ENCODE measurements at places on chromosomes 4 and X. TPM values are rescaled to one million over a fixed set of nuclear protein-coding genes. Genes with fewer than 3 reads are reported as not detected.

The FAM149A gene
- 1.1 TPM for total RNA-seq

The MRPL1 gene
- 14.8 TPM for total RNA-seq

The DRD5 gene
- not detected for total RNA-seq

GRCh38 chrX:7147413-7147977 is at the start of gene STS:
TSS of gene STS (plus strand) at chrX:7147712. CDS start at chrX:7253200, 105,488 bp downstream.
- no peaks in the 10 kb centered on the region for H3K27me3 ChIP-seq
- DNase-seq: peak; percentile 4
- peak within 1 kb of the TSS; percentile 98 for H3K4me3 ChIP-seq
- H3K4me1 ChIP-seq: peaks cover 10% of the 10 kb centered on the region

- H3K4me1 ChIP-seq: no peaks in the 10 kb centered on the region
- H3K27me3 ChIP-seq: no peaks in the 10 kb centered on the region
- H3K36me3 ChIP-seq: no peaks in the 10 kb centered on the region
- H3K27ac ChIP-seq: no peak overlapping the region
Measured at GRCh38 chr4:168028970-168029597, 63.3 kb upstream of the ANXA10 start.

DNA sequence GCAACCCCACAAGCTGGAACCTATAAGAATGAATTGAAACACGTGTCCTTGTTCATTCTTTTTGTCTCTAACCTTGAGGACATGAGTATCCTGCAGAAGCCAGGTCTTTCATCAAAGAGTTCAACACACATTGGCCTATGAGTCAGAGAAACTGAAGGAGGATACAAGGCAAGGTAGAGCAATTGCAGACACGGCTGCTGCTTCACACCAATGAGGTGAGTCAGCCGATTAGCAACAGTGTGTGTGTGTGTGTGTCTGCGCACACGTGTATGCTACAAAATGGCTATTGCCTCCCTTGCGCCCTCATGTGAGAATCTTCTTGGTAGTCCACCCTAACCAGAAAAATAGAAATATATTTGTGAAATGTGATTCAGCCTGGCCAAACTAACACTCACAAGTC is 1477.7 kb upstream of the IGFBP7 start:
- H3K27me3 ChIP-seq: no peaks in the 10 kb centered on the region
- H3K4me1 ChIP-seq: no peaks in the 10 kb centered on the region
- no peaks in the 10 kb centered on the region for H3K36me3 ChIP-seq
- no peak for DNase-seq
- H3K4me3 ChIP-seq: no peak overlapping the region

DNA sequence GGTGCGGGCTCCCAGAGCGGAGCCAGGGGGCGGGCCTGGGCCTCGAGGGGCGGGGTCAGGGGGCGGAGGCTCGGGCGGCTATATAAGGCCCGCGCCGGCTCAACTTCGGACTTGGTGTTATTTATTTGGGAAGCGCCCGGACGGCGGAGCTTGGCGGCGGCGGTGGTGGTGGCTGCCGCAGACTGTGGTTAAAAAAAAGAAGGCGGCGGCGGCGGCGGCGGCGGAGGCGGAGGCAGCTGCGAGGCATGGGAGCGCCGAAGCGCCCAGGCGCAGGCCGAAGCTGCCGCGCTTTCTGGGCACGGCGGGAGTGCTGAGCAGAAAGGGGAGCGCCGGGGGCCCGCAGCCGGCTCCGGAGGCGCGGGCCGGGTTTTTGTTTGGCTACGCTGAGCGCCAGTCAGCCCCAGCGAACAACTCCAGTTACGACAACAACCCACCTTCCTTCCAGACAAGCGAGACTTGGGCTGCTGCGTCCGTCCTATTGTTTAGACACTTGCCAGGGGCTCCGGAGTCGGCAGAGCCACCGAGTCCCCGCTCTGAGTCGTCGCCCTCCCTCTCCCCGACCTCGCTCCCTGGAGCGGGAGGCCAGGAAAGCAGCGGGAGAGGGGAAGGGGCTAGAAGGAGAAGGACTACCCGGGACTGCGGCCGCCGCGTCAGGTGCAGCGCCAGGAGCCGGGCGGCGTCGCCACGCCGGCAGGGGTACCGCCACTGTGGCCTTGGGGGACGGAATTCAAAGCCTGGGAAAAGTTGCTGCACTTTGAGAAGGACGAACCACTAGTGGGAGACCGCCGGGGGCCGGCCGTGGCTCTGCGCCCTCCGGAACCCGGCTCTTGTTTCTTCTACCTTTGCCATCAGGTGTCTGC is at the start of gene SLIT2:
Gene SLIT2 (plus strand): TSS at position 110 of the 860 bp plus-strand sequence. CDS start 1,911 bp downstream, outside the sequence.
- H3K4me1 ChIP-seq: peaks cover 5% of the 10 kb centered on the region
- no peak within 1 kb of the TSS for H3K27ac ChIP-seq
- H3K36me3 ChIP-seq: no peaks in the 10 kb centered on the region
- DNase-seq: no peak

GRCh38 chr4:136805617-136806016 is 726.7 kb downstream of the PCDH18 start:
- no peaks in the 10 kb centered on the region for H3K27me3 ChIP-seq
- no peak for DNase-seq
- no peaks in the 10 kb centered on the region for H3K36me3 ChIP-seq
- H3K27ac ChIP-seq: no peak overlapping the region
- no peaks in the 10 kb centered on the region for H3K4me1 ChIP-seq

GRCh38 chr4:37748485-37748884 is 62.3 kb upstream of the RELL1 start:
- H3K27me3 ChIP-seq: no peaks in the 10 kb centered on the region
- no peaks in the 10 kb centered on the region for H3K4me1 ChIP-seq
- DNase-seq: no peak

GRCh38 chr4:87227751-87228151 is 7.3 kb upstream of the KLHL8 start:
- H3K4me1 ChIP-seq: no peaks in the 10 kb centered on the region
- H3K4me3 ChIP-seq: no peak overlapping the region
- no peak overlapping the region for H3K27ac ChIP-seq

GRCh38 chr4:33711826-33712225 is 2532.5 kb downstream of the ARAP2 start:
- H3K27me3 ChIP-seq: no peaks in the 10 kb centered on the region
- H3K36me3 ChIP-seq: no peaks in the 10 kb centered on the region
- no peak overlapping the region for H3K27ac ChIP-seq
- H3K4me1 ChIP-seq: no peaks in the 10 kb centered on the region
- no peak for DNase-seq
- no peak overlapping the region for H3K4me3 ChIP-seq

GRCh38 chr4:139826426-139826825 is 160.8 kb downstream of the MGST2 start:
- H3K36me3 ChIP-seq: no peaks in the 10 kb centered on the region
- no peak overlapping the region for H3K4me3 ChIP-seq
- no peaks in the 10 kb centered on the region for H3K27me3 ChIP-seq
- H3K4me1 ChIP-seq: no peaks in the 10 kb centered on the region
- no peak overlapping the region for H3K27ac ChIP-seq
- no peak for DNase-seq

DNA sequence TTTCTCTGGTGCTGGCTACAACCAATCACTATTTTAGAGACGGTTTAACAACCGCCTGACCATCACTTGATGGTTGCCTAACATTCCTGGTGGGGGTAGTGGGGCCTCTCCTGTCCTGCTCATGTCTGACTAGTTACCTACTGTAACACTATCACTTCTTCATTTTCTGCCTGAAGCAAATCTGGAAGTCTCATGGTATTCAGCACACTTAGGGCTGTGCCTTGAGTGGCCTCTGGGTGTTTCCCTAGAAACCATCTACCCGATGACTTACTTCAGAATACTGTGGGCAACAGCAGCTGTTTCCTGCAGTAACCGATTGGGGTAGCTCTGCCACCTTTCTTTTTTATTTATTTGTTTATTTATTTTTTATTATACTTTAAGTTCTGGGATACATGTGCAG is 880.1 kb upstream of the INTU start:
- no peak overlapping the region for H3K4me3 ChIP-seq
- DNase-seq: no peak
- H3K27me3 ChIP-seq: no peaks in the 10 kb centered on the region
- H3K4me1 ChIP-seq: no peaks in the 10 kb centered on the region
- H3K27ac ChIP-seq: no peak overlapping the region
- H3K36me3 ChIP-seq: no peaks in the 10 kb centered on the region

GRCh38 chrX:16205840-16206239 is 38.6 kb downstream of the MAGEB17 start:
- H3K36me3 ChIP-seq: no peaks in the 10 kb centered on the region
- no peak overlapping the region for H3K27ac ChIP-seq
- DNase-seq: no peak
- no peaks in the 10 kb centered on the region for H3K4me1 ChIP-seq
- H3K4me3 ChIP-seq: no peak overlapping the region

DNA sequence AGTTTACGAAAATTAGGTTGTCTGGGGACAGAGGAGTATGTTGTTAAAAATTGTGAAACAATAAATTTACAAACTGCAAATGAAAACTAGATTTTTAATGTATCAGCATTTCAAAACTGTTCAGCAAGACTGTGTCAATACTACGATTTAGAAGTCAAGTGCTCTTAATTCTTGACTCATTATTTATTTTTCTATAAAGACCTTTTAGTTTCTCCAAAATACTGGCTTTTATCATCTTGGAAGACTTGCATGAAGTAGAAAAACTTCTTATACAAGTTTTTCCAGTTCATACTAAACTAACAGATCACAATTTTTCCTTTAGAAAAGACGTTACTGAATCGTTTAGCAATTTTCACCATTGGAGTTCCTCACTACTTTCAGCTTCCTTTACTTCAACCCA is 231.4 kb downstream of the PPP3CA start:
- H3K4me3 ChIP-seq: no peak overlapping the region
- no peaks in the 10 kb centered on the region for H3K27me3 ChIP-seq
- DNase-seq: no peak
- no peak overlapping the region for H3K27ac ChIP-seq

Data from CD4-positive, alpha-beta T cell (primary cell).